ENCODE measurements at places on chromosomes 1 and 21.

DNA sequence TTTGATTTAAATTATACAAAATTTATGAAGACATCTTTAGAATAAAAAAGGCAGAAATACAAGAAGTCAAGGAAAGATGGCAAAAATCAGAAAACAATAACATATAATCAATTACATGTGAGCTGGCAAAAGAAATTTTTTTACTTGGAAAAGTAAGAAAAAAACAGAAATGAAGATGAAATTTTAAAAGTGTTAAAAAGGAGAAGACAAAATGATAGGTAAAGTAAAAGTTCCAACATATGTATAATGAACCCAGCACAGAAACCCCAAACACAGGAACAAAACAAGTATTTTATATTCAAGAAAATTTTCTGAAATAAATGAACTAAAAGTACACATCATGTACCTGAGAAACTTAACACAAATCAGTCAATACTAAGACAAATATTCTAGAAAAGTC is 63.4 kb downstream of the USP1 start:
- no peak for DNase-seq

DNA sequence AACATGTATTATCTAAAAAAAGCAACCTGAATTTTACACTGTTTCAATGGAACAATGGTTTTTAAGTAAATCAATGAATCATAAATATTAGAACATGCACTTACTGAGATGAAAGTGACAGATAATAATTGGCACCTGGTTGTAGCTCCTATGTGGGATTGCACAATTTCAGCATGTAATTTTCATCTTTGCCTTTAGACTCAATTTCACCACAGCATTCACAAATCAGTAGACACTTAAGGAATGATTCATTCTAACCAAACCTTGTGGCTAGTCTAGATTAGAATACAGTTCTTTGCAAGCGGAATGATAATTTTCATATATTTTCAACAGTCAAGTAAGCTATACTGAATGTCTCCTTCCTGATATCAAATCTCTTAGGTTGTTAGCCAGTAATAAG is 853.4 kb downstream of the KCNT2 start:
- DNase-seq = no peak

DNA sequence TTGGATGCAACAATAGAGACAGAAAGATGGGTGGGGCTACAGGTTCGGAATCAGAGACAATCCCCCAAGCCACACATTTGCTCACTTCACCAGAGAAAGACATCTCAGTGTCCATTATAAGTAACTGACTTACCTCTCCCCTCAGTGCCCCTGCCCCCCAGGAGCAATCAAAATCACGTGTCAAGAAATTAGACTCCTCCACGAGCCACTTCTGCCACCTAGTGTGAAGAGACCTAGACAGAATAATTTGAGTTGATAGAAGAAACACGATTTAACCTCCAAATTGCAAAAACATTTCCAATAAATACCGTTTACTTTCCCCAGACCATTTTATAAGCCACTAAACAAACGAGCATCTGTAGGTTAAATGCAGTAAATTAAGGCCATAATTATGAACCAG is 123.2 kb downstream of the SLC30A10 start:
- DNase-seq = no peak

GRCh38 chr1:211587123-211587522 is 8.2 kb upstream of the SLC30A1 start:
- DNase-seq = no peak

GRCh38 chr1:217253351-217253750 is 377.5 kb downstream of the GPATCH2 start:
- DNase-seq = no peak

DNA sequence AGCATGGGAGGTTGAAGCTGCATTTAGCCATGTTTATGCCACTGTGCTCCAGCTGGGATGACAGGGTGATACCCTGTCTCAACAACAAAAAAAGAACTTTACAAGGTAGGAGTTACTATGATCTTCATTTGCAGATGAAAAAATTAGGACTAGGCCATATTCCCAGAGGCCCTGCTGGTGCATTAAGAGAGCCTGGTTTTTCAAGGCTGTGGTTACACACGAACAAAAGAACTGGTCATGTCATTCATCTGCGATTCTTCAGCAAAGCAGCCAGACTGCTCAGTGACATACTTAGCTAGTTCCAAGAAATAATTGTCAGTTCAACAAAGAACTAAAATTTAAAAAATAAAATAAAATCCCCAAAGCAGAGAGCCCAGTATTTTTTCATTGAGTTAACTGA is 66.1 kb upstream of the SLC22A15 start:
- no peak for DNase-seq

- peak; percentile 44 for DNase-seq
Measured at GRCh38 chr1:91997607-91998195, 32.1 kb upstream of the EPHX4 start.

GRCh38 chr1:18200918-18201317 is 93.3 kb downstream of the IGSF21 start:
- DNase-seq = no peak

GRCh38 chr1:82044111-82044510 is 243.4 kb downstream of the ADGRL2 start:
- no peak for DNase-seq

- no peak for DNase-seq
Measured at GRCh38 chr21:15221799-15222386, 157.1 kb upstream of the NRIP1 start.

- no peak for DNase-seq
Measured at GRCh38 chr1:224637515-224637914, 21.4 kb downstream of the CNIH3 start.

GRCh38 chr1:37085393-37085792 is 51.1 kb upstream of the GRIK3 start:
- DNase-seq = no peak

- DNase-seq = peak; percentile 76
Measured at GRCh38 chr1:185670187-185670627, 64.0 kb upstream of the HMCN1 start.

GRCh38 chr1:234665975-234666605 is 56.1 kb upstream of the IRF2BP2 start:
- DNase-seq = no peak

GRCh38 chr1:30171537-30172298 is 551.7 kb downstream of the MATN1 start:
- no peak for DNase-seq

- no peak for DNase-seq
Measured at GRCh38 chr1:229032375-229032774, 238.5 kb upstream of the RAB4A start.

DNA sequence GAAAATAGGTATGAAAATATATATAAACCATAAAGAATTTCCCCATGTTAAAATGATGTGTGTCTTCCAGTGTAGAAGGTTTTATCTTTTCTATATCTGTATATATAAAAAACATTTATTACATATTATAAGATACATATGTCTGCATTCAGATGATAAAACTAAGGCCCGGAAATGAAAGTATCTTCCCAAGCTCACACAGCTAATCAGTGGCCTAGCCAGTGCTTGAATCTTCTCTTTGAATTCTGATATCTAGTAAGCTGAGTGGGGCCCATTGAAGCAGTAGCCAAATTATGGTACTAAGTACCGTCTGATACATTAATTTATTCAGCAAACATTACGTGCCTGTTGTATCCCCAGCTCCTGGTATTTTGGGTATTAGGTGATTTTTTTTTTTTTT is 28.6 kb downstream of the UCK2 start:
- no peak for DNase-seq

DNA sequence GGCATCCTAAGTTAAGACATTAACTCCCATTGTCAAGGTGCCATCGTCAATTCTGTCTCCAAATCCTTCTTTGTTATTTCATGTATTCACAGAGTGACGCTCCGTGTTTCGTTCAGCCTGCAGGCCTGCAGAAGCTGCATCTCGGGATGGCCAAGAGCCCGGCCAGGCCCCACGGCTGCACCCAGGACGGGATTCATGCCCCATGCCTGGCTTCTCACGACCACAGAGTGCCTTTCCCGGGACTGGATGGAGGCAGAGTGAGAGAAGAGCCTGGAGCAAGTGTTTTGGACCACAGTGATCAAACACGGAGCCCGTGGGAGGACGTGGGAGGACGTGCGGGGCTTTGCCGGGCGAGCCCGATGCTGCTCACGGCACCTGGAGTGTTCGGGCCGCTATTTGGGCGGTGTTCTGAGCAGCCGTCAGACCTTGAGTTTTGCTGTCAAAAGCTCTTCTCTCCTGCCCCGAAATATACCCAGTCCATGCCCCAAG is 56.8 kb downstream of the COL6A1 start:
- no peak for DNase-seq

DNA sequence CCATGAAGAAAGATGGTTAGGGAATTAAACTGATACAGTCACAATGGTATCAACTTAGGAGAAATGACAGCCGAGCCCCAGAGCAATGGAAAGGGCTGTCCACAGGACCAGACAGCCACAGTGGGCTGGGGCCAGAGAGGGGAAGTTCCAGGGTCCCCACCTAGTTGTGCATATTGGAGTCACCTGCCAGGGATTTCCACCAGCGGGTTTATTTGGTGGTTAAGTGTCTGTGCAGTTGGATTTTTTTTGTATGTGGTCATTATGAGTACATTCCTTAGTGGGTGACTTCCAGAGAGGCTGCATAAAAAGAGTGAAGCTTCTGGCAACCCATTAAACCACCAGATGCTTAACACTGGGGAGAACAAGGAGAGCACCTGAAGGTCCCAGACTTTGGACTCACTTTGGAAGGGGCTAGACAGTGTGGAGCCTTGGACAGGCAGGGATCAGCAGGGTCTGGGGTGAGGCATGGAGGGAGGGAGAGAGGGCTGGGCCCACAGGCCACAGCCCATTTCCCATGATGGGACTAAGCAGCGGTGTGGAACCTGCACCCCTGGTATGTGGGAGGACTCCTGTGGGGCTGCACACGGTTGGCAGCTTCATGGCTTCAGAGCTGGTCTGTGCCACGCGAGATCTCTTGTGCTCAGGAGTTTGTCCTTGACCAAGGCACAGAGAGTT is 7.8 kb upstream of the PTTG1IP start:
- DNase-seq = no peak

DNA sequence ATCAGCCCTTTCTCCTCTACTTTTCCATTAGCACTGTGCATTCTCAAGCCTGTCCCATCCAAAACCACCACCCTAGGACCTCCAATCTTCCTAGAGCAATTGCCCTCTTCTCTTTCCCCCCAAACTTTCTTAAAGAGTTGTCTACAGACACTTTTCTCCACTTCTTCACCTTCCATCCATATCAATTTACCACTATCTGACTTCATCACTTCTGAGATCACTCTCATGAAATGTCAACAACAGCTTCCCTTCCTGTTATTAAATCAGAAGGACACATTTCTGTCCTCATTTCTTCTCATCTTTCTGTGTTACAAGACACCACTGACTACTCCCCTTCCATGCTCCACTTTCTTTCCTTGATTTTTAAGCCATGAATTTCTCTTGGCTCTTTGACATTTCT is 36.0 kb upstream of the CFAP298 start:
- DNase-seq = no peak

- no peak for DNase-seq
Measured at GRCh38 chr1:220652995-220653394, 37.2 kb upstream of the C1orf115 start.

GRCh38 chr1:20174937-20175666 is 10.8 kb upstream of the UBXN10 start:
- DNase-seq = no peak

GRCh38 chr1:117135329-117135728 is 13.8 kb upstream of the TRIM45 start:
- no peak for DNase-seq

DNA sequence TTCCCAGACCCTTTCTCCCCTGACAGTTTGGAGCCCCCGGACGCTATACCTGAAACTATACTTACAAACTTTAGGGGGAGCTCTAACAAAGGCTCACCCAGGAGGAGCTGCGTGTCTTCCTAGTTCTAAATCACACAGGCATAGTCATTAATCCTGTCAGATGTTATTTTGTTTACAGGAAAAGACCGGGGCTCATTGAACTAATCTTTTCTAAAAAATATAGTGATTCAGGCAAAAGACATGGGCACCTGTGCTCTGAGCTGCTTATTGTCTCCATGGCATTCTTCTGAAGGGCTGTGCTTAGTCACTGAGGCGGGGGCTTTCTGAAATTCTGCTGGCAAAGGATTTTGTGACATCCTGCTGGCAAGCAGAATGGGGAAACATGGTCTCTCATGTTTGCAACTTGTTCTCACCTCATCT is 1577.0 kb downstream of the NCAM2 start:
- DNase-seq = no peak

DNA sequence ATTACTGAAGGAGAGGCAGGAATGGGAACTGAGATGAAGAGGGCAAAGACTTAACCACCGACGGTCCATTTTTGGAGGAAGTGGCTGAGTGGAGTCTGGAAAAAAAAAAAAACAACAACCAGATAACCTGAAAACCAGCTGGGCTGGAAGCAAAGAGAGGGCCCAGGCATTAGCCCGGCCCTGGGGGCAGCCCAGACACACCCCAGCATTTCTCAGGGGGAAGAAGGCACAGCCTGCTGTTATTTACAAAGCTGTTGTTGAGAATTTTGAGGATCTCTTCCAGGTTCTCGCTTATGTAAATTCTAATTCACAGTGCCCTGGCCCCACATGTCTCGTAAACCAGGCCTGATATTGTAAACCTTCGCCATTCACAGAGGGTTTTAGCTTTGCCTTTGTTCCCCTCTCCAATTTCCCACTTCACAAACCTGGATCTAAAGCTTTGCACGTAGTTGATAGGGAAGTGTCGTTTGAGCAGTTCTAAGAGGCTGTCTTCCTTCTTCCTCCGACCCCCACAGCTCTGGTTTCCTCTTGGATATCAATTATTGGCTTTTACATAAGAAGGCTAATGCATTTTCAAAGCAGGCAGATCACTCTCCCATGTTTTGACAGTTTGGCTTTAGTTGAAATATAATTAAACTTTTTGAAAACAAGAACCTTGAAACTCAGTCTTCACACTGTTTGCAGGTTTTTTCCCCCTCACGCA is 161.8 kb upstream of the IRF2BP2 start:
- DNase-seq = no peak

DNA sequence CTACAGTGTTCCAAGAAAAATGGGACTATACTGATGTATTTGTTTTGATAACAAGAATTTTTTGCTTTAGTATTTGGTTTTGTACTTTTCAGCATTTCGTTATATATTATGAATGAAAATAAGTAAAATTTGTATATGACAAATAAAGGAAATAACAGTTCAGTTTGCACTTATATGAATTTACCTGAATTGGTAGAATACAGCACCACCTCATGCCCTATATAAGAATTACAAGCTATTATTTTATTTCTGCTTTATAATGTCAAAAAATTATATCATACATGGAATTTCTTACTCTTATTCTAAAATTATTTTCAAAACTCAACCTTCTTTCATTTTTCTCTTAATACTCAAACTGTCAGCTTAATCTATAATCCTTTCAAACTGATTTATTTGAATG is 14.6 kb downstream of the EFCAB7 start:
- DNase-seq = no peak

GRCh38 chr1:221435504-221435904 is 306.4 kb downstream of the DUSP10 start:
- DNase-seq = no peak

DNA sequence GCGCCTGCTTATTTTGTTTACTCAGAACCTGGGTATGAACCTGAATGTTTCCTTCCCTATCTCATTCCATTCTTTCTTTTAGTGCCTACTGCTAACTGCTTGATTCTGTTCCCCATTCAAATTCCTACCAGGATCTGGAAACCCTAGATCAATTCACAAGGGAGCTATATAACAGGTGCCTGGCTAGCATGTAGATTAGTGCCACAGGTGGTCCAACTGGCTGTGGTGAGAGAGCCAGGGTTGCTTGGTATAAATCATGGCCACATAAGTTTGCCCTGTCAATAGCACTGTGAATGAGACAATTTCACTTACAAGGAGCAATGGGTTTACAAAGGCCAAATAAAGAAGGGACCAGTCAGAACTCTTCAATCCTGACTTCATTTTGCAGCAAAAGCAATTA is 6.6 kb upstream of the PRPF38B start:
- DNase-seq = no peak

Measured in T-cell (primary cell).